Tibial nerve (tissue), 4 donors: ENCODE measurements at places on chromosomes 3 and 15. TPM values are rescaled to one million over a fixed set of nuclear protein-coding genes. Genes with fewer than 3 reads are reported as not detected.

SLC28A1 gene
- 0.42 TPM for total RNA-seq

ASB14 gene
- total RNA-seq, result not detected

MINAR1 gene
- total RNA-seq, result 0.21 TPM

OCA2 gene
- not detected for total RNA-seq

SLCO2A1 gene
- 13.8 TPM for total RNA-seq

SOX2 gene
- total RNA-seq, result 43.8 TPM

DNA sequence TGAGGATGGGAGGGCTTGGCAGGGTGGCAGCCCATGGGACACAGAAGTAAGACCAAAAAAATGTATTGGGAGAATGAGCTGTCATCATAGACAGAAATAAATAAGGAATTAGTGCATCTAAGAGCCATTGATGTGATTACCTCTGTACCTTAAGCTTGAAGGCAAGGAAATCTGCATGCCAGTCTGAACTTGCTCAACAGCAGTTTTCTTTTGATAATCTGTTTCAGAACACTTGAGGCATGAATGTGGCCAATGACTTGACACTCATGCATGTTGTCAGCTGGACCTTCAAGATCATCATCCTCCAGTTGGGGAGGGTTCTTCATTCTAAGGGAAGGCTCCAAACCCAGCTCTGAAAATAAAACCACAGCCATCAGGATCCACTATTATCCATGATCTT lies 148.5 kb downstream of the DCLK3 start:
- no peak for DNase-seq

DNA sequence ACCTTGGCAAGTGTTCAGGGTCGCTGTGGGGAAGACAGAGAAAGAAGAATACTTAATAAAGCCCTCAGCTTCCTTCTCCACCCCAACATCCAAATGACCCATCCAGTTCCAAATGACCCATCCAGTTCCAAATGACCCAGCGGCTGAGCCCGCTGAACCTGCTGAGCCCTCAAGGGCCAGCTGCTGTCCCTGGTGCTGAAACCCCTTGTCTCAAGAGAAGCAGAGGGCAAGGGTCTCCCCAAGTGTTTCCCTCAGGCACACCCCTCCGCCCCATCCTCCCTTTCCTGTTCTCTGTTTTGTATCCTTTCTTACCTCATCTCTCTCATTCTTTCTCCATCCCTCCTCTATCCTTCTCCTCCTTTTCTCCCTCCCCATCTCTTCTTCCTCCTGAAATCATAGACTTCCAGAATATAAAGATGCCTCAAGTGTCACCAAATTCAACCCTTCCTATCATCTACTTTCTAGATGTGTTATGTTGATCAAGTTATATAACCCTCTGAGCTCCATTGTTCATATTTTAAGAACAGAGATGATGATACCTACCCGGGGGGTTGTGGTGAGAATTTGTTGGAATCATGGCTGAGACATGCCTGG lies 29.0 kb downstream of the CCDC33 start:
- DNase-seq, result no peak

DNA sequence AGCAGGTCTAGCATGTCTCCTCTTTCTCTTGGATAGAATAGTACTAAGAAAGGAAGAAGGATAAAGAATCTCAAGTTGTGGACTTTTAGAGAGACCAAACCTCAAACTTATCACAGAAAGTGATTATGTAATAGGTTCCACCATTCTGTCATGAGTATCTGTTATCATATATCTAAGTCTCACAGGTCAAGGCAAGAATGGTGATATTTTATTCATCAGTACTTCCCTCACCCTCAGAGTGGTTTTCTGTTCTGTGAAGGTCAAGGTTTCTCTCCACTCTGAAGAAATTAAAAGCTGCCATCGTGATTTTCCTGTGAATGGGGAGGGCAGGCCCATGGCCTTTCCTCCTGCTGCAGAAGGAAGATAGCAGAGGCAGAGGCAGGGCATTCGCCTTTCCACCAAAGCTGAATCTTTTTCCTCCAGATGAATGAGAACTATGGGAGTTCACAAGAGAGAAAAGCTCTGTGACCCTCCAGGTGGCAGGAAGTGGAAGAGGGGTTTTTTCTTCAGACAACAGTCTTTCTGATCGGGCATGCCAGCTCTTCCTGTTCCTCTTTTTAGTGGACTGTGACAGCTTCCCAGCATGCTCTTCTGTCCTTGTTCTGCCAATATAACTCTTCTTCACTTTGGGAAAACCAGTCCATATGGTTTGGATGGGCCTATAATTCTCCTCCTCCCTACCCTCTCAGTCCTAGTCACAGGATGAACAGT lies 37.1 kb upstream of the CCK start:
- DNase-seq, result no peak

DNA sequence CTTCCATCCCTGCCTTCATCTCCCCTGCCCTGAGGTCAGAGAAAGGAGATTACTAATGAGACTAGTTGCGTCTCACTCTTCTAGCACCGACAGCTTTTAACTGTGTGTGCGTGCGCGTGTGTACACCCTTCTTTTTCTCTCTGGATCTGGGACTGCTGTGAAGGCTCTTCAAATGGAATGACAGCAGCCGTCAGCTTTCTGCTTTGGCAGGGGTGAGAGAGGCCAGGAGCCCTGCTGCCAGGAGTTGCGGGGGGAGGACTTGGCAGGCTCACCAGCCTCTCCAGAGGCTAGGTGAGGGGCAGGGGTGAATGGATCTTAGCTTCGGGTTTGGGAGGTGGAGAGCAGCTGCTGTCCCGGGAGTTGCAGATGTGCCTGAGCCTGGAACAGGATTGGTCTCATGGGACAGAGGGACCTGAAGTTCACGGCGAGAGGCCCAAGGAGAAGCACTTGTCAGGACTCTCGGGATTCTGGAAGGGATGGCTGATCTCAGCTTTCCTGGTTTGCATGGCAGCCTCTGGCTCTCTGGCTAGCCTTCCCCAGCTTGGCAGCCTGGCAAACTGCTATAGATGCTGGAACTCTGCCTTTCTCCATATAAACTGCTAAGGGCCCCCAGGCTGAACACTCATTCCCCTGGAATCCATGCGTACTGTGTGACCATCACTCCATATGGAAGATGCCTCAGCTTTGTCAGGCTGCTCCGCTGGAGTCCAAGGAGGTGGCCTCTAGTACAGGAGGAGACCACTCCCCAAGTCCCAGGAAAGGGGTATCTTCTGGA lies 16.6 kb downstream of the TEX264 start:
- no peak for DNase-seq

- DNase-seq, result no peak
These were observed 12.9 kb downstream of the NISCH start for GRCh38 chr3:52468336-52468735.

DNA sequence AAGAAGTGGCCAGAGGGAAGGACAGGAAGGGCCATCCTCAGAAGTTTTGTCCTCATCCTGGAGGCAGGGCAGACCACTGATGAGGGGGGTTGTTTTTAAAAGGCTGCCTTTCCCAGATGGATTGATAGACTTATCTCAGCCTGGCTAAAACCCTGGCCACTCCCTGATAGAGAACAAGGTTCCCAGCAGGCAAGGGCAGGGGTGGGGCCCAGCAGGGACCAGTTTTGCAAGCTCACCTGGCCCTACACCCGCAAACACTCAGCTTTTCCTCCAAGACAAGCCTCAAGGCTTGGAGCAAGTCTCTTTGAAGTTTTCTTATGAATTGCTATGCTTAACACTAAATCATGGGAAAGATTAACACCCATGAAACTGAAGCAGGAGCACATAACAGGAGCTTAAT lies 9.1 kb downstream of the LIPC start:
- no peak for DNase-seq

DNA sequence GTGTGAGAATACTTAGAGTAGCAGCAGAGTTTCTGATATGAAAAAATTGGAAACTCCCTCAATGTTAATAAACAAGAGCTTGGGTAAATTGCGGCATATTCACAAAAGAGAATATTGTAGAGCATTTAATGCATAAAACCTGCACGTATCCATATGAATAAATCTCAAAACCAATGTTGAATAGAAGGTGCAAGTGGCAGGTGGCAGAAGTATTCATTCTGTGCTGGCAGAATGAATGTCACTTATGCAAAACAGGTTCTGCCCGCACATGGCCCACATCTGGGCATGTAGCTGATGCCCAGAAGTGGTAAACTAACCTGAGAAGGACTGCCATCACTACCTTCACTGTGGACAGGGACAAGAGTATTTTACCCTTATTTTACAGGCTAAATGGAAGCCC lies 14.1 kb upstream of the PRSS50 start:
- DNase-seq, result no peak

DNA sequence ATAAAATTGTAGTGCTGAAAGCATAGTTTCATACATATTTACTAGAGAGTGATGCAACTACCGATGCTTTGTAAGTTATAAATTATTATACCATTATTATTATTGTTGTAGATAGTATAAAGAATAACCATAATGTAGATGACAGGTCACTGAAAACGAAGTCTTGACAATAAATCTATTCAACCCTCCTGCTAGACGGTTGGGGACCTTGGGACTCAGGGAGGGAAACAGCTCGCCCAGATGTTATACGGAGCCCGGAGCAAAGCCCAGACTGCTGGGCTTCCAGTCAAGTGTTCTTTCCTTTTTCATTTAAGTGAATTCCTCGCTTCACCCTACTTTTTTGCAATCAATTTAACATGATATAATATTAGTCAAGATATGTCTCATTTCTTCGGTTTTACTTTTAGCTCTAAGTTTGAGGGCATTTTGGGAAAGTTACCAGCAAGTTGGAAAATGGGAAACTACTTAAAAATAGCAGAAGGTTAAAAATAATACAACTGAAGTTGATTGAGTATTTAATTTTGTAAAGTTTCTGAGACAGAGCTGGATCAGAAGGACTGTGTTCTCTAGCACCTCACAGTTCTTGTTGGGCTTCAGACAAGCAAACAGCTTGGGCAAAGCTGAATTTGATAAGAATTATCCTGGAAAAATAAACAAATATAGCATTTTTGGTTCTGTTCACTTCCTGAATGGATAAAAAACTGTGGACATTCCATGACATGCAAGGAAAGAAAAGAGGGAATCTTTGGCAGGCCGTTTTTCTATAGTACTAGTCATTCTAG lies 173.4 kb upstream of the TP63 start:
- no peak for DNase-seq

DNA sequence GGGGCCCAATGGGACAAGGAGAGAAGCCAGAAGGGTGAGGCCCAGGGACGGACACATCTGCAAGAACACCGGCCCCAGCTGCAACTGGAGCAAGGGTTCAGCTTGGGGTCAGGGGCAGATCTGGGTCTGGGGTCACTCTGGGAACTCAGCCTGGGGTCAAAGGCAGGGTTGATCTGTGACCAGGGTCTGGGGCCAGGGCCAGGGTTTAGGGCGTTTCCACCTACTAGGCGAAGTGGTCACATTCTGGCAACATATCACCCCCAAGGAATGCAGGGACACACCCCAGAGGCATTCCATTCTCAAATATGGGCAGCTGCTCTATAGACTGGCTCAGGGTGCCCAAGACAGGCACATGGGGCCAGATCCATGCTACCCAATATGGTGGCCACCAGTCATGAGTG lies 9.0 kb downstream of the UROC1 start:
- DNase-seq, result no peak

DNA sequence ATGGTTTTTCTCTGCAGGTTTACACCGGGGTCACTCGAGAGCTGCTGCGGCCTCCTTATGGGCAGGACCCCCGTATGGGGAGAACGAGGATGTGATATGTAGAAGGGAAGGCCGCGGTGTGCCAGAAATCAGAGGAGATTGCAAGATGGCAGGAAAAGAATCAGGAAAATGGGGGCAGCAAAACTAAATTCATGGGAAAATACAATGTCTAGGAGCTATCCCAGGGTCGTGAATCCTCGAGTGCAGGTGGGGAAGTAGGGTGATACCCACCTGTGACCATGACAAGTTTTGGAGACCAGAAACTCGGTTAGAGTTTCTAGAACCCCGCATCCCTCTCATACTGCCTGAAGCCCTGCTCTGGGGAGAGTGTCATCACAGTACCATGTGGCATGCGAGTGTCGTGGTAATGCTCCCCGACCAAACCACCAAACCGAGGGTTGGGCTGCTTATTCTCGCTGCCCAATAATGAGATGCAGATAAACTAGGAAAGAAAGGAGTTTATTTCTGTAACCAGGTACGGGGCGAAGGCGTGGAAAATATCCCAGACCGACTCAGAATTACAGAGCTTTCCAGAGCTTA lies 781 bp downstream of the TRNT1 start:
- DNase-seq, result no peak

GRCh38 chr3:60542995-60543394 lies 708.3 kb downstream of the FHIT start:
- DNase-seq, result no peak

GRCh38 chr15:86336051-86336788 lies 256.5 kb downstream of the AGBL1 start:
- DNase-seq, result no peak

DNA sequence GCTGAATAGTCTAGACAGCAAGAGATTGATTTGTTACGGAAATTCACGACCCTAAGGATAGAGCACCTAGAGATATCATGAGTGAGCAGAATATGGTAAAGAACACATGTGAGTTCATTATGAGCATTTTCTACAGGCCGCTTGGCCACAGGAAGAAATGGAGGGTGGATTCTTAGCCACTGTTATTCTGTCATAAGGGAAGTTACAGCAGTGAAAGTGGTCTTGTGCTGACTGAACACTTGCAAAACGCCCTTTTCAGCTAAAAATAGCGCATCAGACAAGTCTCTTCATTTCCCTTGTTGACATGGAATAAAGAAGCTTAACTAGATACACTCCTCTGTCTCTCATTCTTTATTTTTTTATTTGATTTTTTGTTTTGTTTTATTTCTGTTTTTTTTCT lies 19.8 kb downstream of the DGKG start:
- no peak for DNase-seq

GRCh38 chr3:192795021-192795420 lies 67.7 kb upstream of the FGF12 start:
- DNase-seq, result no peak

- DNase-seq, result peak; percentile 45
These were observed 56.0 kb downstream of the SLC25A26 start for GRCh38 chr3:66276705-66277274.

DNA sequence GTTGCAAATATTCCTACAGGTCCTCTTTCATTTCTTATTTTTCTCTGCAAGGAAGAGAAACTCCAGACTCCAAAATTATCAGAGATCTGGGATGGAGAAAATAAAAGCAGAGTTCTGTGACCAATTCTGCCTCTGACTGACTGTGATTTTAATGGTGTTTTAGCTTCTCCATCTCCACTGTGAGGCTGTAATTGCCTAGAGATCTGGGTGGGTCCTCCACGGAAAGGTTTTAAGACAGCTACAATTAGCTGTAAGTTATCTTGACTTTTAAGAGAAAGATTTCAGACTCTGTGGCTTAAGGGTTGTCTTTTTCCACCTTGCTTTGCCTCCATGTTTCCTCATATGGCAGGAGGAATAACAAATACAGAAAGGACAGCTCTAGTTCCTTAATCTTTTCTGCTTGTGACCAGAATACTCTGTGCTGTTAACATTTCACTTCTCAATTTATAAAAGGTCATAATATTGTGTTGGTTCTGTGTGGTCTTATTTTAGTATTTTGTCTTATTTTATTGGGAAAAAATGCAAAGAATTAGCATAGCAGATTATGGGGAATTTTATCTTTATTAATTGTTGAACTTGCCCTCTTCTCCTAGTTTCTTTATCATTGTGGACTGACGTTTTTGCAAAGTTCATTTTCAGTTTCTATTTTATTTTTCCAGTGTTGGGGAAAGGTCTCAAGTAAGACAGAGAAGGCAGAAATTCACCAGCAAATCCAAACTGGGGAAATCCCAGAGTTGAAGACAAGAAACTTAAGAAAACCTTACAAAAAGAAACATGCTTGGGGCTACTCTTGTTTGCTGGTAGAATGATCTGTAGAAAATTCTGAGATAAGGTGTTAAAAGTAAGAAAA lies 157.9 kb downstream of the RAP2B start:
- no peak for DNase-seq
